HT1080 (cell line): ENCODE measurements at places on chromosomes 7 and 10. TPM values are rescaled to one million over a fixed set of nuclear protein-coding genes. Genes with fewer than 3 reads are reported as not detected.

DNA sequence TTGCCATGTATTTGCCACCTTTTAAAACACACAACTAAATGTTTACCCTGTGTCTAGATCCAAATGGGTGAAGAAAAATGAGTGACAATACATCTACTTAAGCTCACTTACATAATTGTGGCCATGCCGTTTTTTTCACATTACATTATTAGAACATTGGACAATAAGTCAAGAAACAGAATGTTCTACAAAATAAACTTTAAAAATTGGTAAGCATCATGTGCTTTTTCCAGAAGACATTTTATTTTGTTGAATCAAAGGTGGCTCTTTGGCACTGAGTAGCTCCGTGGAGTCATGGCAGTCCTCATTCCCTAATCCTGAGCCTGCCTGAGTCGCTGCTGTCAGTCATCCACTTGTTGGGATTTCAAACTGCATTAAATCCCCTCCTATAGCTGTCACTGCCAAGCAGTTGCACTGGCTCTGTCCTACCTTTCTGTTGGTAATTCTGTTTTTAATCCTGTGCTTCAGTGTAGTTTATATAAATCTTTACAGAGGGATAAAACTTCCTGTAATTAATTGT lies 32.3 kb downstream of the CAV1 start:
- DNase-seq, result no peak

GRCh38 chr7:39971924-39972323 lies 21.9 kb downstream of the CDK13 start:
- no peak for DNase-seq

GRCh38 chr7:30894866-30895605 lies 16.6 kb upstream of the AQP1 start:
- no peak for DNase-seq

GRCh38 chr10:105950410-105950809 lies 1214.1 kb downstream of the SORCS1 start:
- no peak for DNase-seq

DNA sequence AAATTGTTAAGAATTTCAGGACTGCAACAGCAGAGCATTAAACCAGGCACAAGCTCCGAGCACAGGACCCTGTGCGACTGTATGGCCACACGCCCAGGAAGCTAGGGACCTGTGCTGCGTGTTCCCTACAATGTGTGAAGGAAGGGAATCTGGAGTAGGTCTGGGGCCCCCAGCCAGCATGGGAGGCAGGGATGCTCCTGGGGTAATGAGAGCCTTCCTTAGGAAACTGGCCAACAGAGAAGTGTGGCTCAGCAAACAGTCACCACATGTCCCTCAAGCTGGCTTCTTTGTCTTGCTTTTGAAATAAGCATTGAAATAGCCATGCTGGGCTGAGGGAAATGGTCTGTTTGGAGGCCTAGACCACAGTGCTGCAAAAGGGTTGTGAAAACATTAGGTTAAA lies 8.2 kb downstream of the BLNK start:
- no peak for DNase-seq

GRCh38 chr7:2830609-2831376 lies 13.3 kb downstream of the GNA12 start:
- DNase-seq, result no peak

- peak; percentile 70 for DNase-seq
These were observed 88.9 kb upstream of the ODAD2 start for GRCh38 chr10:28087661-28088351.

GRCh38 chr7:64101126-64101942 lies 56.1 kb downstream of the ZNF727 start:
- no peak for DNase-seq

- DNase-seq, result no peak
These were observed 631 bp downstream of the SUPV3L1 start for GRCh38 chr10:69180525-69181204.

GRCh38 chr10:116744163-116744753 lies 1.9 kb upstream of the HSPA12A start:
- no peak for DNase-seq

DNA sequence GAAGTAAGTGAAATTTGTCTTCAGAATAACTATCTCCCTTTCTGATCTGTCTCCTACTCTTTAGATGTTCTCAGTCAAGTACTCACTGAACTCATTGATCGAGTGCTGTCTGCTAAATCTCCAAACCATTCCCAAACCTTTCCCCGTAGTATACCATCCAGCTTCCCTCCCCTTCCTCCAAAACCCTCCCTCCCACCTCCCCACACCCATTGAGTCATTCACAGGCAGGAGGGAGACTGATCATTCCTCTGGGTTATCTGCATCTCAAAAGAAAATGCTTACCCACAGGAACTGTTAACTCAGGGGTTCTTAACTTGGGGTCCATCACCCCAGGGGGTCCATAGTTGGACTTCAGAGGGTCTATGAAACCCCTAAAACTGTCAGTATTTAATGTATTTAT lies 37.4 kb downstream of the GOT1 start:
- DNase-seq, result no peak

DNA sequence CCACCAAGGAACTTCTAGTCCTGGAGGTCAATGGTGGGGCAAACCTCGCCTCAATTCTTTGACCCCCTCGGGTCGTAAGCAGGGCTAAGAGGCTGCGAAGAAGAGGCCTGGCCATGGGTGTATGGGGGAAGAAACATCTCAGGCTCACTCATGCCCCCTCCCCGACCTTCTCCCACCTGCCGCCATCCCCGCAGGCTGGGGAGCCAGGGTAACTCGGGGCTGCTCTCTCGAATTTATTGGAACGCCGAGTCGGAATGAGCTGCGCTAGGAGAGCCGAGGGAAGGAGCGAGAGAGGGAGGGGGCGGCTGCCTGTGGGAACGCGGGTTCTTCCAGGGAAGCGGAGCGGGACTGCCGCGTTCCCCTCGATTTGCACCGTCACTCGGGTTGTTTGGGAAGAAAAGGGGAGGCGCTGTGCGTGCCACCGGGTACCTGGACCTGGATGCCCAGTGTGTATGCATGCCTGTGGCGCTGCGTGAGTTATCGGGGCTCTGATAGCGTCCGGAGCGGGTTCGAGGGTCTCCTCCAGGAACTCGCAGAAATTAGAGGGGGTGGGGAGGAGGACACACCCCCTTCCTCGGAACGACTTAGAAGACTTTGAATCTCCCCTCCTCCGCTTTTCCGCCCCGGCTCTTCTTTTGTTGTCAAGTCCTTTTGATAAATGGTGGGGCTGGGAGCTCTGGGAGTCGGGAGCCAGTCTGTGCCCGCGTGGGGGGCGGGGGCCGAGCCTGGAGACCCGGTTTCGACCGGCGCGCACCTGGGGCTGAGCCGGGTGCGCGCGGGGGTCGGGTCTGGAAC lies 1.8 kb upstream of the ZNF503 start:
- DNase-seq, result no peak

GRCh38 chr10:62815381-62816075 lies 638 bp downstream of the EGR2 start:
- DNase-seq, result no peak

DNA sequence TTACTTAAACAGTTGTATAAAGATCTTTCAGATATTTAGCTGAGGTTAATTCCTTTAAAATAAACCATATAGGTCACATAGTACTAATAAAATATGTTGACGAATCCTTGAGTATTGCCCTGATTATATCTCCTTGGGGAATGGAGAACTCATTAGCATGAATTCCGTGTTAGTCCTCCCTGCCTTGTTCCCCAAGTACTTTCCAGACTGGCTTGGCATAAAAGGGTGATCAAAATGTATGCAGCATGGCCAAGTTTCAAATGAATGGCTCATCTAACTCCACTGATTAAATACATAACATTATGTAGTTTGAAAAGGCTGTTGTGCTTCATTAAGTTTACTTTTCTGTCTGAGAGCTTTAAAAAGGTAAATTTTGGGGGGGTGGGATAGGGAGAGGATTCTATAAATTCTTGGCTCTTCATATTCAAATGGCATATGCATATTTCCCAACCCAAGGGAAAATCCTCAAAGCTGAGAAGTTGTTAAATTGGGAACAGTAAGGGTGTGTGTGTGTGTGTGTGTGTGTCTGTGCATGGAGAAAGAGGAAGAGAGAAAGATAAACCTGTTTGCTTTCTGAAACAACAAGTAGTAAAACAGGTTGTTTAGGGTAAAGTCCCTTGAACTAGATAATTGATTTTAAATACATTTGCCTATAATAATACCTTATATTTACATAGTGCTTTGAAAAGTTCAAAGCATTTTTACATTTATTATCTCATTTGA lies 4.8 kb upstream of the ADD3 start:
- DNase-seq, result no peak

GRCh38 chr10:73788864-73789658 lies 3.7 kb downstream of the ZSWIM8 start:
- no peak for DNase-seq

GRCh38 chr10:71537125-71537524 lies 140.4 kb downstream of the CDH23 start:
- no peak for DNase-seq

- DNase-seq, result no peak
These were observed 156.5 kb upstream of the PPP2R2D start for GRCh38 chr10:131744346-131744745.

DNA sequence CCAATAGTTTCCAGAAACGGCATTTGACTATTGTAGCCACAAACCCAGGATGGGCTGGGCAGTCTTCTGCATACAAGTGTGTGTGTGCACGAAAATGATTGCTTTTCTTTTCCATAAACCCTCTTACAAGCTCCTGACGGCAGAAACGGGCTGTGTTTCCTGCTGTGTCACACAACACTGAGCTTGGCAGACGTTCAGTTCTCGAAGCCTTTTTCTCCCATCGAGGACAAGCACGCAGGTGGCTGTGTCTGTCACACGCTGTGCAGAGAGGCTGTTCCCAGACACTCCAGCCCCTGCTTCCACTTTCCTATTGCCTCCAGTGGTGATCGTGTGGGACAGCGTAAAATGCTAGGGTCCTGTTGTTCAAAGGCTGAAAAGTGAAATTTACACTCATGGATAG lies 32.1 kb downstream of the RBAK start:
- DNase-seq, result no peak

GRCh38 chr7:400901-401485 lies 111.0 kb downstream of the FOXL3 start:
- DNase-seq, result no peak

DNA sequence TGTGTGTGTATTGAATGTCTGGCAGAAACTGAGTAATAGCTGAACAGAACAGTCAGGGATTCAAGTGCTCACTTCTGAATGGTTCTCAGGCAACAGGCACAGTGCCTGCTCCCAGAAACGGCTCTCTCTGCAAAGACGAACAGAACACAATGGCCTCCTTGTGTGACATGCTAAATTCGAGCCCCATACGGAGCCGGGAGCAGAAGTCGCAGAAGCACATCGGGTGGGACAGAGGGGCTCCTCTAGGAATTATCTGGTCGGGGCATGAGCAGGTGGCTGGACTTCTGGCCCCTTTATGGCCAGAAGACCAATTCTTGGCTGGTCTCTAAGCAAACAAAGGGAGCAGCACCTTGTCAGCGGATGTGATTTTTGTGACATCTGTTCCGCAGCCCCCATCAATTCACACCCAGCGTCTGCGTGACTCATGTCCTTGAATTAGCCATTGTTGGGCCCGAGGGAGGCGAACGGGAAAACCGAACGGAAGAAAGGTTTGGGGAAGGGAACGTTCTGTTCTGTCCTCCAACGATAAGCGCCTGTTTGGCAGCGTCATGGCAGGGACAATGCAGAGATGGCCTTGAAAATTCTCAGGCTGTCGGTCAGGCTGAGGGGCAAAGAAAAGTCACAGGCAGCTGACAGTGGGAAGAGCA lies 47.3 kb upstream of the NPTX2 start:
- peak; percentile 43 for DNase-seq

- DNase-seq, result no peak
These were observed 7.8 kb upstream of the SEC61A2 start for GRCh38 chr10:12121673-12122072.

- peak; percentile 31 for DNase-seq
These were observed 286.3 kb upstream of the CDC14C start for GRCh38 chr7:48638041-48638440.

GRCh38 chr7:6567886-6568285 lies 9.4 kb upstream of the ZDHHC4 start:
- no peak for DNase-seq

- DNase-seq, result no peak
These were observed 136.0 kb downstream of the PHF14 start for GRCh38 chr7:11109659-11110058.

RHEB gene
- total RNA-seq, result 108 and 120 TPM in 2 replicates

ADCYAP1R1 gene
- 0.14 and 1.4 TPM in 2 replicates for total RNA-seq

CDCA7L gene
- 69.7 and 77.8 TPM in 2 replicates for total RNA-seq

MLXIPL gene
- not detected in 2 replicates for total RNA-seq

VPS37D gene
- 4.7 and 6.2 TPM in 2 replicates for total RNA-seq

TRUB1 gene
- total RNA-seq, result 17.6 and 26.9 TPM in 2 replicates

C10orf67 gene
- 0.10 and 0.50 TPM in 2 replicates for total RNA-seq

OLAH gene
- total RNA-seq, result not detected in 2 replicates
